Epithelial cell of esophagus (primary cell): ENCODE measurements at places on chromosomes 11 and 22.

DNA sequence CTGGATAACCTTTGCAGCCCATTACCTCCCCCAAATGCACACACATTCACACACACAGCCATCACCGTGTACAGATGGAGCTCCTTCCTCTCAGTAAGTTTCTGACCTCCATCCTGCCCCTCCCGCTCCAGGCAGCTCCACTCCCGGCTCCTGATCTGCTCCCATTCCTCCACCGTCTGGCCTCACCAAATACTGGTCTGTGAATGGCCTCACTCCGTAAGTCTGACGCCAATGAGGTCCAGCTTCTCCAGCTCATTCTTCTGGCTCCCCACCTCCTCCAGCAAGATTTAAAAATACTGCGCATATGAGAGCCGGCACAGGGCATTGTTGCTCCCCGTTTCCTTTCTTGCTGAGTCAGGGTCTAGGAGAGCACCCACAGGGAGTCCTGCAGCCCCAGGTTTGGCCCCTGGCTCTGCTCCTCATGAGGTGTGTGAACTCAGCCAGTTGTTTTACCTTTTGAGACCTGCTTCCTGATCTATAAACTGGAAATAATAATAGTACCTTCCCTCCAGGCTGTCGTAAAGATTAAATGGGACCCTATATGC is 14.0 kb upstream of the TUB start:
- no peak for DNase-seq

GRCh38 chr11:42249401-42249800 is 789.9 kb upstream of the LRRC4C start:
- no peak for DNase-seq

DNA sequence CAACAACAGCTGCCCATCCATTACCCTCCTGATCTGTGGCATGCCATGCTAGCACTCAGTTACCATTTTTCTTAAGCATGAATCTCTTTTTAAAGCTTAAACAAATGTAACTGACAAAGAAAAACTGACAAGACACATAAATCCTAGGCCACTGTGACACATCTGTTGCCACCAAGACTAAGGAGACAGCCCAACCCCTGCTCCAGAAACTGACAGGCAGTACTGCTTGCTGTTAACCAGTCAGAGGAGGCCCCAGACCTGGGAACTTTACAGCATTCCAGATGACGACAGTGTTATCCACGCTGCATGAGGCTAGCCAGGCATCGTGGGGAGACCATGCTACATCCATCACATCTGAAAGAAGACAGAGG is 33.8 kb downstream of the HIRA start:
- no peak for DNase-seq

GRCh38 chr11:64093233-64094039 is 57.7 kb downstream of the FLRT1 start:
- DNase-seq = no peak

GRCh38 chr22:17888855-17889254 is 114.6 kb upstream of the BID start:
- DNase-seq = no peak

- DNase-seq = peak; percentile 46
Measured at GRCh38 chr11:92841719-92842118, 127.7 kb upstream of the MTNR1B start.

- no peak for DNase-seq
Measured at GRCh38 chr11:1088927-1089737, 14.5 kb downstream of the MUC2 start.

GRCh38 chr11:45964911-45965389 is 42.5 kb downstream of the LARGE2 start:
- DNase-seq = peak; percentile 73

DNA sequence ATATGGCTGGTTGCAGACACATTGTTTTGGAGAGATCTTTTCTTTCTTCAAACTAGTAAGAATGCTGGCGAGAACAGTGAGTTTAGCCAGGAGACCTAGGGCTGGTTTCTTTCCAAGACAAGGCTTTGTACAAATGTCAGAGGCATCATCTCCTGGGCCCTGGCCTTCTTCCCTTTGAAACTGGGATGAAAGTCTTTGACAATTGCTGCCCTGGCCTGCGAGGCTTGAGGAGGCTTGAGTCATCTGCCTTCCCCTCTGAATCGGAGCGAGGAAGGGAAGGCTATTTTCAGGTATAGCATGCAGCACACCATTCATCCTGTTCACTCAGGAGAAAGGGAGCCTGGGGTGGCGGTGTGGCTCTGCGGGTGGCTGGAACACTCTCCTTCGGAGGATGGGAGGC is 21.5 kb upstream of the PARVG start:
- no peak for DNase-seq

- DNase-seq = no peak
Measured at GRCh38 chr11:35912883-35913624, 30.8 kb upstream of the LDLRAD3 start.

DNA sequence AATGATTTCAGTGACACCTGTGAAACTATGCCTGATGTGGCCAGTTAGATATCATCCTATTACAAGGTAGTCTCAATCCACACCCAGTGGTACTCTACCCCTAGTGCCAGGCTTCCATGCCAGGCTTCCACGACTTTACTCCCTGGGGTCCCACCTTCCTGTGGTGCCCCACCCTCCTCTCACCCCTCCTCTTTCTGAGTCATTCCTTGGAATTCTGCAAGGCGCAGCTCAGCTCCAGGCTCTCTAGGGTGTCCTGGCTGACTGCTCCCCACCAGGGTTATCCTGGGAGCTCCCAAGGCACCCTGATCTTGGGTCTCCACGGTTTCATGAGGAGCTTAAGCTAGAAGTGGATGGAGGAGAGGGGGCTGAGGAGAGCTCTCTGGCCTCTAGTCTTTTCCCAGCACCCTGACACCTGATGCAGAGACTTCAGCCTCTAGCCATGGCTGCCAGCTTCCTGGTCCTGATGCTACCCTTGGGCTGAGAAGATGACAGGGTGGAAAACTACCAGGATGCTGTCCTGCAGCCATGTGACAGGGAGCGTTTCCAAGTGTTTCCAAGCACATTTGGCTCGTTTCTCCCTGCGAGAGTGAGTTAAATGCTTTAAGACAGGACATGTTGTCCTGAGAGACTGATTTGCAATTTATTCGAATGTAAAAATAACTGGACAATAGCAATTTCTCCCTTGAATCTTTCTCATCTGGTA is 1461.2 kb downstream of the TBC1D22A start:
- no peak for DNase-seq

DNA sequence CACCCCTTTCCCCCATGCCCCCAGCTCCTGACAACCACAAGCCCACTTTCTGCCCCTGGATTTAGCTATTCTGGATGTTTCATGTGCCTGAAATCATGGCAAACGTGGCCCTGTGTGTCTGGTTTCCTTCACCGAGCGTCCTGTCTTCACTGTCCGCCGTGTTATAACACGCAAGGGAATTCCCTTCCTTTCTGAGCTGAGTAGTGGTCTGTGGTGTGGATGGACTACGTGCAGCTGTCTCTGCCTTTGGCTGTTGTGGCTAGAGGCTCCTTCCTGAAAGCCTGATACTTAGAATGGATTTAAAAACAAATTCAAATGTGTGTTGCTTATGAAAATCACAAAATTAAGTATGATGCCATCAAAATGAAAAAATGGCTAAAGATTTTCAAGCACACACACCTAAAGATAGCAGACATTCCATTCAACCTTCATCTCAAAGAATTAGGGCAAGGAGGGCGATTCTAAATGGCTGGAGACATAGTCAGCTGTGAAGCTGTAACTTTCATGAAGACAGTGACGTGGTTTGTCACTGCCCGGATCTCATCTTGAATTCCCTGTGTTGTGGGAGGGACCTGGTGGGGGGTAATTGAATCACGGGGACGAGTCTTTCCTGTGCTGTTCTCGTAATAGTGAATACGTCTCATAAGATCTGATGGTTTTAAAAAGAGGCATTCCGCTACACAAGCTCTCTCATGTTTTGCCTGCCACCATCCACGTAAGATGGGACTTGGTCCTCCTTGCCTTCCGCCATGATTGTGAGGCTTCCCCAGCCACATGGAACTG is 30.5 kb downstream of the KCNQ1 start:
- no peak for DNase-seq

DNA sequence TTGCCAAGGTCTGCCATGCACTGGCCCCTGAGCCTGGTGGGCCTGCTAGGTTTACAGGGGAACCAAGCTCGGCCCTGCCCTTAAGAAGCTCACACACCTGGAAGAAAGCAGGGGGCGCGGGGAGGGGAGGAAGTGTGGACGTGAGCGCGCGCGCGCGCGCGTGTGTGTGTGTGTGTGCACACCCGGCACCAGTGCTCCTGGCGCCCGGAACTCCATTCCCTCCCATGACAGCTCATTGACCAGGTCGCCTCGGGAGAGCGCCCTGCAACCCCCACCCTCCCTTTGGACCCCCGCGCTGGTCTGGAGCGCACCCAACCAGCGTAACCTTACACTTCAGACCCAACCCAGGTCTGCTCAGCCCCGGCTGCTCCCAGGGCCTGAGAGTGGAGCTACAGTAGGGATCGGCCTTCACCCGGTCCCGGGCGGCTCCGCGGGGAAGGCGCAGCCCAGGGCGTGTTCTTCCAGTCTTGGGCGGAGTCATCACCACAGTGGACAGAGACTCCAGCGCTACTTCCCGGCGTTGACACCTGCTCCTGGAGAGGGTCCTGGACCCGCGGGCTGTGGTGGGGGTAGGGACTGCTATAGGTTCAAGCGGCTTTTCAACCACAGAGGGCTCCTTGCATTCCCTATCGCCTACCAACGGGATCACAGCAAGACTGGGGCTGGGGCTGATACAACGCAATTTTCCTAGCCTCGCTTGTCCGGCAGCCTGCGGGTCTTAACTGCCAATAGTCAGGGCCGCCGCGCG is 1.5 kb downstream of the GALNT18 start:
- peak; percentile 68 for DNase-seq
